Activated CD4-positive, alpha-beta memory T cell treated with anti-CD3 and anti-CD28 coated beads, Interleukin-2, amount 10 ng/mL, durations not matched to agents 7 days and 5 days (primary cell): ENCODE measurements at places on chromosomes 12 and 14. TPM values are rescaled to one million over a fixed set of nuclear protein-coding genes. Genes with fewer than 3 reads are reported as not detected.

DNA sequence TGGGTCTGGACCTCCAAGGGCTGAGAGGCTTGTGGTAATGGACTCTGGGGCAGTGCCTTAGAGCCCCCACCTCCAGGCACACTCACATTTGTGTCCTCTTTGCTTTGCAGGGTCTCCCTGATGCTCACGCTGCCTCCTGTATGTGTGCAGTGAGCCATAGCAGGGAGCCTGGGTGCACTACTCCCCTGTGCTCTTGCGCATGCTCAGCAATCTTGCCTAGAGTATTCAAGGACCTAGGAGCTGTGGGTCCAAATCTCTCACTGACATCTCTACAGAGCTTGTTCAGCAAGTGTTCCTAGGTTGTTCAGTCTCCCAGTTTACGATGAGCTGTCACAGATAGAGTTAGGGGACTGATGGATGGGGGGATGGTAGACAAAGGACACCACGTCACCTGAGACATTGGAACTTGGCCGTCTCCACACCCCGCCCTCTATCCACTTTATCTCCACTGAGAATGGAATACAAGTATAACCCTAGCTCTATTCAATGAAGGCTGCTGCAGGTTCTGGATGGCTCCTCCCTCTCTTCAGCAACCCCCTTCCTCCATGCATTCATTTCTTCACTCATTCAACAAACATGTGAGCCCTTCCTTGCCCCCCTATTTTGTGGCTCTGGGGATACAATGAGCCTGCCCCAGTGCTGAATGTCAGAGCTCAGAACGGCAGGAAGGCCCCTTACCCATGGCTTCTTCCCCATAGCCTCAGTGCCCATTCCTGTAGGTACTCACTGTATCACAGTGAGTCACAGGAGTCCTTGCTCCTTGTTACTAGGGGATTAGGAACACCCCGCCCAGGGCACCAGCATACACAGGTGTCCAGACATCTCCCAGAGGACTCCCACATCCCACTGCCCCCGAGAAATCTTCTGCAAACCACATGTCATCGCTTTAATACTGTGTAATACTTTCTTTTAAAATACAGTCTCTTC is 31.2 kb downstream of the FIGNL2 start:
- no peak for DNase-seq

Gene PIK3C2G
- not detected for total RNA-seq

DNA sequence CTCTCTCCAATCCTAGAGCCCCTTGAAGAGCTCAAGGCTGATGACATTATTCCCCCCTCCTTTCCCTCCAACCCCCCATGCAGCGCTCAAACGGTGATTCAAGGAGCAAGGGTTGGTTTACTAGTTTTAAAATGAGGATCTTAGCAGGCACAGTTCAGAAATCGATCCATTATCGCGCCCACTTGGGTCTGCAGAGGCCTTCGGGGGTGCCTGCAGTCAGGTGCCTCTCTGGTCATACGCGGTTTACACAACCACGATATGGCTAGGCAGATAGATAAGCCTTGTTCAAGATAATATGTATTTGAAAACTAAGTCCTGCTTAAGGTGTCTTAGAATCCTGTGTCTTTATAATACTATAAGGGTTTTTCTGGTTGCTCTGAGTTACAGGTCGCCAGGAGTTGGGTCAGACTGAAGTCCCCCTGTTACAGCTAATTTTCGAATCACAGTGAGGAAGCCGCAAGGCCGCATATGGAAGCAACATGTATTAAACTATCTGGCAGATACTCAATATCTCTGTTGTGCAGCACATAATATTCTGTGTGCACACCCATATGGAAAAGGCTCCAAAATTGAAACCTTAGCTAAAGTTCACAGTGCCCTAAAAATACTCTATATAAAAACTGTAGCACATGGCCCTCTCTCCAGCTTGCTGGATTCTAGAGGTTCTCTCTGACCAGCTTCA is 10.0 kb downstream of the BHLHE41 start:
- no peak for DNase-seq

DNA sequence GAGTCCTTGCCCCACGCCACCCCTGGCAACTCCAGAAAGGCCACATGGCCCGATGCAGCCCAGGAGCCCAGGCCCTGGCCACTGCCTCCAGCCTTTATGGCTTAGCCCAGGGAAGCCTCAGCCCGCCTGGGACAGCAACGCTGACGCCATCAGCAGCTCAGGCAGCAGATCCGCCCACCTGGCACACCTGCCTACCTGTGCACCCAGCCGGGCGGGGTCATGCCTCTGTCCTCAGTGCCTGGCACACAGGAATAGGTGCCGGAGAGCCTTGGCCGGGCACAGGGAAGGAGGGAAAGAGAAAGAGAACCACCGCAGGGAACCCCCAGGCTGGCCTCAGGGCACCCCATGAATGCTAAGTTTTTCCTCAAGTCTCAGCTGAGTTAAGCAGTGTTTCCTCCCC is 21.1 kb downstream of the BEGAIN start:
- no peak for DNase-seq

Gene WNK1
- 154 TPM for total RNA-seq
